ENCODE measurements at places on chromosomes 12 and 14. TPM values are rescaled to one million over a fixed set of nuclear protein-coding genes. Genes with fewer than 3 reads are reported as not detected.

LMNTD1 gene
- 1.2 TPM for total RNA-seq

DNA sequence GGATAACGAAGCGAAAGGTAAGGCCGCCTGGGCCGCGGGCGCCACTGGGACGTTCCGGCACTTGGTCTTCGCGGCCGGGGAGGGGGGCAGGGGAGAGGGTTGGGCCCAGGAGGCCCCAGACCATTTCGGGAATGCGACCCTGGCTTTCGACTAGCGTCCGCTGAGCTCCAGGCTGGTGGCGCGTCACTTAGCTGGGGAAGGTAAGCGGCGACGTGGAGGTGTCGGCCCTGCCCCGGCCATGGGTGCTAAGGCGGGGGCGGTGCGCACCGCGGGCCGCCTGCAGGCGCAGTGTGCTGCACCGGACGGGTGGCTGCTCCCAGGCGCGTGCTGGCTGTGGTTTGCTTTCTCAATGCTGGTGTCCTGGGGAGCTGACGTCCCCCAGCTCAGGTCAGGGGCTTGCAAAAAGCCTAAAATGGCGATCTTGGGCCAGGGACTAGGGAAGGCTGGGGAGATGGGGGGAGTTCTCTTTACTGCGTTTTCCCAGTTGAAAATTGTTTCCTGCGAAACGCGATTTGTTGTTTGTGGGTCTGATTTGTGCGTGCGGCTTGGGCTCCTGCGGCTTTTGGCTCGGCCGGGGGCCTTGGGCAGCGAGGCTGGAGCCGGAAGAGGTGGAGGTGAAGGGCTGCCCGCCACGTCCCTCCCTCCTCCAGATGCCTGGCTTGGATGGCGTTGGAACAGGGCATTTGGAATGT lies 1.2 kb downstream of the HOXC10 start:
- DNase-seq, result no peak

TAS2R14 gene
- total RNA-seq, result 3.3 TPM

FAIM2 gene
- total RNA-seq, result 4.1 TPM

GPD1 gene
- 2.5 TPM for total RNA-seq

- DNase-seq, result no peak
Measured at GRCh38 chr12:121713257-121713777, 765 bp downstream of the TMEM120B start.

DNA sequence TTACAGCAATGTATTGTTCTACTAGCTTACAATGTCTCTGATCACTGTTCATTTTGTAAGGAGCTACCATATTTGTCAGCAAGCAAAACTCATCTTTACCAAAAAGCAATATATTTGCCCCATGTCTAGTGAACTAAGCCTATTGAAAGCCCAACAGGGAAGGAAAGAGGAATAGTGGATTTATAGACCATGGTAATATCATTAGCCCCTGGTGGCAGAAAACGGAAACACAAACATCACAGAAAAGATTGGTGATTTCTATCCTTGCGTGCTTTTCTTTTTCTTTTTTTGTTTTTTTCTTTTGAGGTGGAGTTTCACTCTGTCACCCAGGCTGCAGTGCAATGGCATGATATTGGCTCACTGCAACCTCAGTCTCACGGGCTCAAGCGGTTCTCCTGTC lies 1562.4 kb upstream of the TMEM132C start:
- no peak for DNase-seq

MDP1 gene
- 17.5 TPM for total RNA-seq

DNA sequence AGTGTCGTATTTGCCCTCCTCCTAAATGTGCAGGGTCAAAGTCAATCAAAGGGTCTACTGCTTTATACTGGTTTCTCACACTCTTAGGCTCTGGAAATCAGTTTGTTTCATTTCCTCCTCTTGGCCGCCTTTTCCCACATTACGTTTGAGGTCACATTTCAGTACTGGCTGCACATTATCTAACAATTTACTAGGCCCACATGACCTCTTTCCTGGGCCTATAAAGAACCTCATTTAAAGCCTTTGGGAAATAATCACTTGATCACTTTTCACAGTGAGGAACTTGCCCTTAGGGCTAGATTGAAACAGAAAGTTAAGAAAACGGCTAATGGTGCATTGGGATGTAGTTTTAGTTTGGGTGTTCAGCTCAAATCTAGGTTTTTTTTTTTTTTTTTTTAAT lies 497.5 kb downstream of the RERGL start:
- no peak for DNase-seq

GRCh38 chr14:105087963-105088811 lies 23.0 kb upstream of the GPR132 start:
- no peak for DNase-seq

DNA sequence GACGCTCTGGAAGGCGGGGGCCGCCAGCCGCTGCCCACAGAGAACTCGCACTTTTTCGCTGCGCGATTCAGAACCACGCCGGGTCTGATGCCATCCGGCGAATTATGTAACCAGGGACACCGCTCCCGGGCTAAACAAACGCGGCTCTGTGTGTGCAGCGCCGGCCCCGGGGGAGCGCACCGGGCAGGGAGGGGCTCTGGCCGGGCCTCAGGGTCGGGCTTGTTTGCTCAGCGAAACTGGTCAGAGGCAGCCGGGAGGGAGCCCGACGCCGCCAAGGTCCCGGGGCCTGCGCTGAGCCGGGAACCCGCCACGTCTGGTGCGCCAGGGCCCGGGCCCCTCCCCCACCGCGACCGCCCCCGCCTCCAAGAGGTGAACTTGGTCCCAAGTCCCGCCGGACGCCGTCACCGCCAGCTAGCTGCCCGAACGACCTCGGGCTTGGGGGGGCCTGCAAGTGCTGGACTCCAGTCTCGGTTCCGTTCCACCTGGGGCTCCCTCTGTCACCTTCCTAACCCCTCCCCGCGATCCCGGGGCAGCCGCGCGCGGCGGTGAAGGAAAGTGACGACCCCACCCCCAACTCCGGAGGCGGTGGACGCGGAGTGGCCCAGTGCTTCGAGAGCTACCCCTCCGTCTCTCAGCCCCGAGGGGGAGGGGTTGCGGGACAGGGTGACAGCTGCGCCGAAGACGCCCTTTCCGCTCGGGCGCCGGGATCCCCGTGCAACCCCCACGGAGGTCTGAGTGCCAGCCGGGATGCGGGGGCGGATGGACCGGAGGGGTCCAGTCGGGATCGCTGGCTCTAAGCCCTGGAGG lies 848 bp downstream of the CTDSP2 start:
- no peak for DNase-seq

DNA sequence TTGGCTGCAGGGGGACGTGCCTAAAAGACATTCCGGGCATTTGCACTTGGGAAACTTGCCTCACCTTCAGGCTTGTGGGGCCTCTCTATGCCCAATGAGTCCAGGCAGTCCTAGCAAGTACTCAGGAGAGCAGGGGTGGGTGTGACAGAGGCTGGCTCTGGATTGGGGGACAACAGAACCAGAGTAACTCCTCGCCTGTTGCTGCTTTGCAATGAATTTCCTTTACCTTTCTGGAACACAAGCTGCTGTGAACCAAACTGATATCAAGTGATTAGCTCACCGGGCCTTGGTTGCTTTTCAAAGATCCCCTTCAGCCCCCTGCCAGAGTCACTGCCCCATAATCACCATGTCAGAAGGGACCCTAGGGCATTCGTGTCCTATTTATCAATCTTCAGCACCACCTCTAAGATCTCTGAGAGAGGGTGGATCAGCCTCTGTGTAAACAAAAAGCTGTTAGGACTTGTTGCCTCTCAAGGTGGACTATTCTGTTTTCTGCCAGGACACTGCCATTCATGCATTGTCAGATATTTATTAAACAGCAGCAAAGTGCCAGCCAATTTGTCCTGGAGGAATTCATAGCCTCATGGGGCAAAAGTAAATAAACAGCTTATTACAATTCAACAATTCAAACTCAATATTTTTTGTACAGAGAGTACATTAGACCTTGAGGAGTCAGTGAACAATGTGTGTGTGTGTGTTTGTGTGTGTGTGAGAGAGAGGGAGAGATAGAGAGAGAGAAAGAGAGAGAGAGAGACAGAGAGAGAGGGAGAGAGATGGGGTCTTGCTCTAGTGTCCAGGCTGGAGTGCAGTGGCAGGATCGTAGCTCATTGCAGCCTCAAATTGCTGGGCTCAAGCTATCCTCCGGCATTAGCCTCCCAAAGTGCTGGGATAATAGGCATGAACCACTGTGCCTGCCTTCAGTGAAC lies 11.3 kb downstream of the NFATC4 start:
- no peak for DNase-seq

GRCh38 chr12:116535241-116535640 lies 23.9 kb upstream of the MAP1LC3B2 start:
- no peak for DNase-seq

- DNase-seq, result no peak
Measured at GRCh38 chr14:31819281-31819680, 257.8 kb upstream of the ARHGAP5 start.

PRICKLE1 gene
- 24.9 TPM for total RNA-seq

DNA sequence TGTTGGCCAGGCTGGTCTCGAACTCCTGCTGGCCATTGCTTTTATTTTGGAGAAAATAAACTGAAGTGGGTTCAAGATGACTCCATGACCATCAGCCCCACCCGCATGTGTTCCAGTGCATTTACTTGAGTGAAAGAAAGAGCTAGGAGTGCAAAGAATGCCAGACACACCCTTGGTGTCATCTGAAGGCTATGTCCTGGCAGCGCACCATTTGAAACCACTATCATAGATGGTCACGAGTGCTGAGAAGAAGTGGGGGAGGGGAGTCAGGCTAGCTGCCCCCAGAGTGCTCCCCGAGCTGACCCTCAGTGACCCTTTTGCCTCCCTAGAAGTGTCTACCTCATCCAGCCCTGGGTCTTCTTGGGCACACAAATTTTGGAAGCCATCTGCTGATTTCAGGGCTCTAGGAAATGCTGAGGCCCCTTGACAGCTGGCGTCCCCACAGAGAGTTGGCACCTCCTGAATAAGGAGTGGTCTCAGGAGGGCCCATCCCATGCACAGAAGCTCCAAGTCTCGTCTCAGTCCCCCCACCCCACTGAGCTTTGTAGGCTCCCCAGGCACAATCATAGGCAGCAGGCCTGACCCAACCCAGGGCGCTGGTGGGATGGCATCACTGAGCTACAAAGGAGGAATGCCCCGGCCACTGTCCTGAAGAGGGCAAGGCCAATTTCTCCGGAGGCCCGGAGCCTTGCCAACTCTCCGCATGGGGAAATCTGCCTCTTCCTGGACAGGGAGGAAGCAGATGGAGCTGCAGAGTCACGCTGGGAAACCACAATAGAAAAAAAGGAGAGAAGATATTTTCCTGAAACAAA lies 28.0 kb downstream of the PXN start:
- no peak for DNase-seq

DNA sequence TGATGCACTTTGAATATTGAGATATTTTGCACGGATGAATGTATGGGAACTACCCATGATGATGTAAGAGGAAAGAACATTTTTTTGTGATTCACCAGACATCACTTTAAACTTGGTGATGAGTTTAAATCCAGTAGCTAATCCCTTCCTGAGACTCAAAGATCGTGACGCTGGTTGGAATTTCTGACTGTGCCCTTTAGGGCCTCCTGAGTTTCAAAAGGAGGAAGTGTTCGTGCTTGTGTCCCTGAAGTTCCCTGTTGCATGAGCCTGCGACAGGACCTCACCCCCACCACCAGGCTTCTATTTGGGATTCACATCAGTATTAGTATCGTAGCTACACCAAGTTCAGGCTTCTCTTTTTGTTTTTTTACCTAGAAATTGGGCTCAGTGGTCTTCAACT lies 18.6 kb upstream of the RIN3 start:
- no peak for DNase-seq

- DNase-seq, result no peak
Measured at GRCh38 chr14:102140027-102140749, 491 bp downstream of the WDR20 start.

TAS2R42 gene
- total RNA-seq, result not detected

SLCO1B1 gene
- not detected for total RNA-seq

DNA sequence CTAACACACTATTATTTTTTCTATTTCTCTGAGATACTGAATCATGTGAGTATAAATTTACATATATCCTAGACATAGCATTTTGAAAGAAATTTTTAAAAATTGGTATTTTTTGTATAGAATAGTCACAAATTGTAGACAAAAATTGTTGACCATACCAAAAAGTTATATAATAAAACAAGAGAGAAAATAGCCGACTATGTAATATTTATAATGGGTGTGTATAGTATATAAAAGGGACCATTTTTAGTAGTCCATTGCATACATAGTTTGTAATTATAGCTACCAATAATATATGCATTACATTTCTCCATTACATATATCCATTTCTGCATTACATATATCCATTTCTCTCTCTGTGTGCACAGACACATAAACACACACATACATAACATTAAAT lies 590.2 kb downstream of the TMTC2 start:
- no peak for DNase-seq

MAP1LC3B2 gene
- 0.83 TPM for total RNA-seq

GRCh38 chr12:116651089-116651488 lies 86.8 kb downstream of the SPRING1 start:
- DNase-seq, result no peak

PRR4 gene
- total RNA-seq, result 1.0 TPM

TESPA1 gene
- 2.9 TPM for total RNA-seq

GRCh38 chr12:54734196-54734950 lies 86.2 kb upstream of the DCD start:
- DNase-seq, result no peak

HCAR1 gene
- total RNA-seq, result not detected

ESPL1 gene
- total RNA-seq, result 0.32 TPM

DLGAP5 gene
- total RNA-seq, result not detected

SOX5 gene
- total RNA-seq, result 9.9 TPM

DNA sequence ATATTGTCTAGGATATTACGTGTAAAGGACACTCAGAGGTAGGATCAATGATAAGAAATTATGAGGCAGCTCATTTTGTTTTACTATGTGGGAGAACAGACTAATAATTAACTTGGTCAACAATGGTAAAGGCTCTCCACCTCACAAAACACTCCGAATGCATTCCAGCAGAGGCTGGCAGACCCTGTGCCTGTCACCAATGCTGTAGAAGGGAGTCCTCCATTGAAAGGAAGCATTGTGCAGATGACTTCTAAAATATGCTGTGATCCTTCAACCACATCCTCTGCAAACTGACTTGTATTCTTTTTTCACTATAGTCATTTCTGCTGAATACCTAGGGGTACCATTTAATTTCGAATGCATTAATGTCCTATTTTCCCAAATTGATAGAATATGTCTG lies 119.6 kb upstream of the EEA1 start:
- no peak for DNase-seq

SYNDIG1L gene
- 0.33 TPM for total RNA-seq

C3AR1 gene
- 9.1 TPM for total RNA-seq

WSCD2 gene
- total RNA-seq, result 24.7 TPM
